Neural progenitor cell (in vitro differentiated cells): ENCODE measurements at places on chromosomes 13 and 19. TPM values are rescaled to one million over a fixed set of nuclear protein-coding genes. Genes with fewer than 3 reads are reported as not detected.

Gene DCLK1
- total RNA-seq = 5.3 and 6.4 TPM in 2 replicates

Gene MYO16
- total RNA-seq = 0.25 and 0.41 TPM in 2 replicates

Gene GPC6
- total RNA-seq = 34.7 and 42.9 TPM in 2 replicates

Gene ICAM5
- total RNA-seq = 0.46 TPM in 1 of 2 replicates, not detected in the other

Gene SIAH3
- total RNA-seq = not detected in 2 replicates

Gene PCP2
- total RNA-seq = not detected in 2 replicates

Gene DNAAF3
- 9.1 and 12.0 TPM in 2 replicates for total RNA-seq

Gene POU2F2
- 0.31 and 0.69 TPM in 2 replicates for total RNA-seq
